ENCODE measurements at places on chromosomes 7 and 10.

- no peak for DNase-seq
Observed at GRCh38 chr10:8035641-8036470, 18.6 kb upstream of the GATA3 start.

DNA sequence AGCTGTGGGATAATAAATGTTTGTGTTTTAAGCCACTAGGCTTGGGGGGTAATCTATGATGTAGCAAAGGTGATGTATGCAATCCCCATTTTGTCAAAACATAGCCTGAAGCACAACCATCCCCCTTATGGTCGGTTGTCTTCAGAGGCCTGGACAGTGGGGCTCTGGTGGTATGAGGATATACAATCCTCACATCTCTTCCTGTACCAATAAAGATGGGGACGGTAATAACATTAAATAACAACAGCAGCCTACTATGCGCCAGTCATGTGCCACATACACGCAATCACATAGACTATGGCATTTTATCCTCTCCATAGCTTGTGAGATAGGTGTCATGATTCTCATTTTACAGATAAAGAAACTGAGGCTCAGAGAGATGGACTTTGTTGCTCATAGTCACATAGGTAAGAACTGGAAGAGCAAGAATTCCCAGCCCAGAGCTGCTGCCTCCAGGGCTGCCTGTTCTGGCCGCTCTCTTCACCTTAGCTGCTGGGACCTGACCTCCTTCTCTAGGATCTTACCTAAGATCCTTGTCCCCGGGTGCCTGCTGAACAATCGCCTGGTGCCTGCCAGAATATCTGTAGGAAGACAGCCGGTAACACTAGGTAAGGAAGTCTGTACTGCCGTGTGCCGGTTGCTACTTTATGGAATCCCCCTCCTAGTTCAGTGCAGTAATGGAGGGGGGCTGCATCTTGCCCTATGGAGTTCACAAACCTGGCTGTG is 108.6 kb downstream of the ARHGAP22 start:
- no peak for DNase-seq

GRCh38 chr7:153188630-153189029 is 429.1 kb downstream of the ACTR3B start:
- DNase-seq, result no peak

- DNase-seq, result no peak
Observed at GRCh38 chr7:111256391-111256790, 165.5 kb downstream of the LRRN3 start.

- no peak for DNase-seq
Observed at GRCh38 chr7:36535866-36536664, 146.4 kb downstream of the ANLN start.

GRCh38 chr10:79547973-79548372 is 12.2 kb downstream of the SFTPA2 start:
- DNase-seq, result no peak

DNA sequence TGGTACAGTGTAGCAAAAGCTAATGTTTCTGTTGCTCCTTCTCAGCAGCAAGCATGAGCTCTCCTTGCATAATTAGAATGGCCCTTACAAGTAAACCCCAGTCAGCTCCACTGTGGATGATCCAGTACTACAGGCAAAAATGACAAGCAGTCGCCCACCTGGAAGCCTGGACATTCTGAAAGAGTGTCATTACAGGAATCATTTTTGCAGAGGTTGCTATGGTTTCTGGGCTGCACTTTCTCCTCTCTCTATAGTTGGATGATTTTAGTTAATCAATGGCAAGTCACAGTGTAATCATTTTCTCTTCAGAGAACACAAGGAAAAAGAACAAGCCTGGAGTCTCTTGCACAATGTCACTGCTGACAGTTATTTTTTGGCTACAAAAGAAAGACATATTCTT is 102.9 kb upstream of the MYO3A start:
- DNase-seq, result no peak

DNA sequence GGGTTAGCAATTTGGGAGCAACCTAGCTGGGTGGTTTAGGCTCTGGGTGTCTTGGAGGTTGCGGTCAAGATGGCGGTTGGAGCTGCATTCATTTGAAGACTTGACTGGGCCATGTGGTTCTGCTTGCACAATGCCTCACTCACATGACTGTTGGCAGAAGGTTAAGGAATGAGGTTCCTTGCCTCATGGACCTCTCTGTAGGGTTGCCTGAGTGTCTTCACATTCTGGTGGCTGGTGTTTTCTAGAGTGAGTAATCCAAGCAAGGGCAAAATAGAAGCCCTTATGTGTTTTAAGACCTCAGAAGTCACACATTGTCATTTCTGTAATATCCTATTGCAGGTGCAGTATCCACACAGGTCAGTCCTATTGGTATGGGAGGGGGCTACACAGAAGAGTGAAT is 52.0 kb downstream of the CDK14 start:
- no peak for DNase-seq

DNA sequence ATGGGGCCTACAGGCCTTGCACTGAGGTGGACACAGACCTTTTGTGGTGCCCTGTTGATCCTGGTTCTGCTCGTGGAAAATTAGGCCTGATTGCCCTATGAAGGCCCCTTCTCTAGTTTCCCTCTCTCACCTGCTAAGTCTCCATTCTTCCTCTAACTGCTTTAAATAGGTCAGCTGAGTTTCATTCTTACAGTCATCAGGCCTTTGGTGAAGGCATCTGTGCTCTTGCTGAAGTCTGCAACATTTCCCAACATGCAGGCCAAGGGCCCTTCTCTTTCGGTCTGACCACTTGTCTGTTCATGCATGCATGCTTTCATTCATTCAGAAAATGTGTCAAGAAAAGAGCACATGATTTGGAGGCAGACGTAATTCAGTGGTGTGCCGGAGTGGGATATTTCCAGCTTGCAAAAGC is 244.0 kb downstream of the BUB3 start:
- DNase-seq, result no peak

- no peak for DNase-seq
Observed at GRCh38 chr7:83704564-83704963, 55.6 kb upstream of the SEMA3E start.

DNA sequence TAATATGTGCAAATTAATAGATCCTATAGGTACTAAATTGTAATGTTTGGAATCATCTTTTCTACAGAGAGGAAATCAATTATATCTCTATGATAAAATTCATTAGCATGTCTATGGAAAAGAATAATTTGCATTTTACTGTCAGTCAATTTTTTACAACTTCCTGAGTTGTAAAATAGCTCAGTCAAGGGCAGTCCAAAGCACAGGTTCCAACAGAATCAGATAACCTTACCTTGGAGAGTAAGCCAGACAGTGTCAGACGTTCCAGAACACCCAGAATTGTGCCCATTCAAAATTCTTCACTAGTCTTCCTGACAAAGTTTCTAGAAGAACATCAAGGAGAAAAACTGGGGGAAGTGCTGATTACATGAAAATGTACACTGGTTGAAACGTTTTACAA is 31.1 kb upstream of the IMMP2L start:
- no peak for DNase-seq

GRCh38 chr10:88278912-88279311 is 304.2 kb downstream of the RNLS start:
- DNase-seq, result no peak

- DNase-seq, result no peak
Observed at GRCh38 chr10:95388109-95388471, 97.3 kb upstream of the PDLIM1 start.

DNA sequence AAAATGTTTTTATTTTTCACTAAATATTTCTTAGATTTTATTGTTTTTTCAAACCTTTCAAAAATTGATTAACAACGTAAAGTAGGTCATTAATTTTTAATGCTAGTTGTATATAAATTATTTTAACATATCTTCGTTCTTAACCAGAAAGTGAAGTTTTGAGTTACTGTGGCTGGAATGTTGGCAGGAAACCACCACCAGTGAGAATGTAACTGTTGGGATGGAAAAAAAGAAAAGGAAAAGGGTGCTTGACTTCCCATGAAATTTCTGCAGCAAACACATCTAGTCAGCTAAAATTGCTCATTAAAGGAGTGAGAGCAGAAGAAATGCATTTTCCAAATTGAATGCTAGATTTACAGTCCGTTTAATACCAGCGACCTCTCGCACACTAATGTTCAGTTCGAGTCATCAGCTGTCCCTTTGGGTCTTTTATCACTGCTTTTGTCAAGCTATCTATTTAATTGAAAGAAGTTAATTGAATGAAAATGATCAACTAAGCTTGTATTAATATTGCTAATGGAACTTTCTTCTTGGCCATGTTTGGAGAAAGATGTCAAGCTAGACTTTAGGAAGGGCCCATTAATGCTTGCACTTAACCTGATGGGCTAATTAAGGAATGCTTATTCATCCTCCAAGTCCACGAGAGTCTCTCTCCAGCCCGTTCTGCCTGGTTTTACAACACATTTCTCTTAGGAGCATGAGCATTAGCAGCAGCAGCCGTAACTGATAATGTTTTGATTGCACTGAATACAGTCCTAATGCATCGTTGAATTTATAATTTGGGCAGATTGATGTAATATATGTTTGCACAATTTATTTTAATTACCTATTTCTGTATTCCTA is 70.1 kb downstream of the UBE3C start:
- DNase-seq, result no peak

DNA sequence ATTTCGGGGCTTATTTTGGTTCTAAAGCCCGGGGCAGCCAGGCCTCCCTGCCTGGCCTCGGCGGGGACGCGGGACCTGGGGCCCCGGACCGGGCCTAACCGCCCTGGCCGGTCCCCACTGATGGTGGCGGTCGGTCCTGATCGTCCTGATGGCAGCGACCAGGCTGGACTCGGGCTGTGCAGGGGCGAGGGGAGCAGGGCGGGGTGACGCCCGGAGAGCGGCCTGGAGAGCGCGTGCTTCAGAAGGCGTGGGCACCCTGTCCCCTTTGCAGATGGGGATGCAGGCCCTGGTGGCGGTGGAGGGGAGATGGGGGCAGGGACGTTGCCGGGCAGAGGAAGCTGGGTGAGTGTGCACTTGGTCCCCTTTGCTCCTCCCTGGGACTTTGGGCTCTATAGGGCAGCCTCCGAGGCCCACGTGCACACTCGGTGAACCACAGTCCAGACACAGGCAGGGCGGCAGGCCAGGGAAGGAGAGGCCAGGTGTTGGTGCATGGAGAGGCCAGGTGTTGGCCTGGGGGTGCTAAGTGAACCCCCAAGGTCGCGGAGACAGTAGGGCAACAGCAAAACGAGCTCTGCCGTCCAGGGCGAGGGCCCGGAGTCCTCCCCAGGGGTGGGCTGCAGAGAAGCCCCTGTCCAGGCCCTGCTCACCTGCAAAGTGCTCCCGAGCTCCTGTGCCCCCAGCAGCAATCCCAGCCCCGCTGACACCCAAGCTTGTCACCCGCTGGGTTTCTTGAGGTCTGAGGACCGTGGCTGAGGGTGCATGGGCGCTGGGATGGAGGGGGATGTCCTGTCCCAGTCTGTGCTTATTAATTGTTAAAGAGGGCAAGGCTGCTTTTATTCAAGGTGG is 42.4 kb upstream of the FAM20C start:
- peak; percentile 65 for DNase-seq

DNA sequence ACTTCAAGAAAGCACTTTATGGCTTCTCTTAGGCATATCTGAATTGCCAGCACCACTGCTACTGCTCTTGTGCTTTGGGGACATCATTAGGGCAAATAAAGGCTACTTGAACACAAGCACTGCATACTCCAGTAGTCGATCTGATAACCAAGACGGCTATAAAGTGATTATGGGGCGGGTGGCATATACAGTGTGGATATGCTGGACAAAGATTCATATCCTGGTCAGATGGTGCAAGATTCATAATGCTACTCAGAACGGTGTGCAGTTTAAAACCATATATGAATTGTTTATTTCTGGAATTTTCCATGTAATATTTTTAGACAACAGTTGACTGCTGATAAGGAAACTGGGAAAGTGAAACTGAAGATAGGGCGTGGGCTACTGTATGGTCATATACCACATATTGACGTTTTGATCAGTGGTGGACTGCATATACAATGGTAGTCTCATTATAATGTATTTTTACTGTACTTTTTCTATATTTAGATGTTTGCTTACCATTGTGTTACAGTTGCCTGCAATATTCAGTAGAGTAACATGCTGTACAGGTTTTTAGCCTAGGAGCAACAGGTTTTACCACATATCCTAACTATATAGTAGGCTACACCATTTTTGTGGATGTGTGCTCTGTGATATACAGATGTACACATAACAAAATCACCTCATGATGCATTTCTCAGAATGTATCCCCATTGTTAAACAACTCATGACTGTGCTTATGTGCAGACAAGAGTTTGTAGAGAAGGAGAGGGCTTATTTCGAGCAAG is 15.2 kb downstream of the ANLN start:
- DNase-seq, result no peak

DNA sequence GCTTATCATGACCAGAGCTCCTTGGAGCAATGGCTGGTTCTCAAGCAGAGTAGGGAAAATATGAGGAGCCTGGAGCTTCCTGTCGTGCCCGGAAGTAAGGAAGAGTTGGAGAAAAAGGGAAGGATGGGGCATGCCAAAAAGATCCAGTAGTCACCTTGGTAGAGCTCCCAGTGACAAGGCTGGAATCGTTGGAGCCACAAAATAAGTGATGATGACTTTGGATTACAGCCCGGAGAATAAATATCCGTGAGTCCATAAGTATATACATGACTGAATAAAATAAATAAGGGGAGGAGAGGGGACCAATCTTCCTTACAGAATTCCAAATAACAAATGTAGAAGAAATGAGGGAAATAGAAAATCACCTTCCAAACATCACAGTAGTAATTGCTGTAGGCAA is 29.3 kb downstream of the LMTK2 start:
- DNase-seq, result no peak

GRCh38 chr10:13658871-13659685 is 72.3 kb downstream of the PRPF18 start:
- DNase-seq, result peak; percentile 39

DNA sequence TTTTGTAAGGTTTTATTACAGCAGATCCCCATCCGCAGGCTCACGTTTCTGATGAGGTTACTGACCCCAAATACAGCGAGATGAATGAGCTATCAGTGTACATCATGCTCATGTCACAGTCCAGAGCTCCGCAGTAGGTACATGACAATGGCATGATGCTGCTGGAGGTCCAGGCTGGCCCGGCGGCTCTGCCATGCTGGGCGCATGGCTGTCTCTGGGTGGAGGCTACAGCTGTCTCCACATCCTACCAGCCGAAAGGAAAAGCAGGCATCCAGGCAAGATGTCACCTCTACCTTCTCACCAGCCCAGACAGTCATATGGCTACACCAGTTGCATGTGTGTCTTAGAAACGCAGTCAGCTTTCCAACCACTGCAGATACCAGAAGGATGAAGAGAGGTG is 90.9 kb upstream of the RNF32 start:
- DNase-seq, result no peak

- DNase-seq, result no peak
Observed at GRCh38 chr10:116753759-116754158, 11.4 kb upstream of the HSPA12A start.

DNA sequence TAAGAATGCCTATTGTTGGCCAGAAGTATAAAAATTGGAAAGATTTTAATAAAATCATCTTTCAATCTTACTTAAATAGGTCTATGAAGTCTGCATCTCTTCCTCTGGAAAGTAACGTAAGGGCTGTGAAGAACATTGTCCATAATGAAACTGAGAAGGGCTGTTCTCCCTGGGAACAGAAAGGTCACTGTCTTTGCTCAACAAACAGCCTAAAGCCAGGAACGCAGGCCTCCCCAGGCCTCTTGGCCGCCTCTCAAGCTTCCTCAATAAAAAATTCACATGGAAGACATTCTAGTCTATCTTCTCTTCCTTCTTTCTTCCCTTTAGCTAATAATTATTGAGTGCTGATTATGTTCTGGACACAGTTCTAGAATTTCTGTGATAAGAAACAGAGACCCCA is 9.1 kb upstream of the IDI2 start:
- DNase-seq, result peak; percentile 56

All from head of caudate nucleus (tissue), 42 donors.